Motor neuron (in vitro differentiated cells): ENCODE measurements at places on chromosomes 1 and 21. TPM values are rescaled to one million over a fixed set of nuclear protein-coding genes. Genes with fewer than 3 reads are reported as not detected.

DNA sequence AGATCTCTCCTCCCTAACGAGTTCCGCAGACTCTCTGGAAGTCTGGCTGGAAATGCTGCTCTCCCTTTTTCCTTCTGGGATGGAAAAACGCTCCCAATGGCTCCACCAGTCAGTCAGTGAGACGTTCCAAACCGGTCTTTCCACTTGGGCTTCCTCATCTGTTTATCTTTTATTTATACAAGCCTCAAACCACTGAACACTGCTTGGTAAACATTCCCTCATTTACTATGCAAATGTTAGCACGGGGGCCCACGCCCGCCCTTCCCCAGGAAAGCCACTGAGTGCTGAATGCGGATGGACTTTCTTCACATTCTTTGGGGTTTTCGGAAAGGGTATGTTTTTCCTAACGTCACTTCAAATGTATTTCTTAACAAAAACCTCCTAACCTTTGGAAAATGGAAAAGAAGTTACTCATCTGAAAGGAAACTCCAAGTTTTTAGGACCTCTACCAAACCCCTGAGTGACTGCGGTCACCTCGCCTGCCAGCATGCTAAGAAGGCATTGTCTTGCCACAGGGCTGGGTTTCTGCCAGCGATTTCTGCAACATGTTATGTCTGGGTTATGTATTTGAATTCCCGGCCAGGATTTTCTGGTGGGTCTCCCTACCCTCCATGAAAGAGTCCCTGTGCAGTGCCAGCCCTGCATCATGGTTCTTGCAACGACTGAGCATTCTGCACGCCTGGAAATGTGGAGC, 14.0 kb upstream of the UMODL1 start:
- no peak for ATAC-seq

DNA sequence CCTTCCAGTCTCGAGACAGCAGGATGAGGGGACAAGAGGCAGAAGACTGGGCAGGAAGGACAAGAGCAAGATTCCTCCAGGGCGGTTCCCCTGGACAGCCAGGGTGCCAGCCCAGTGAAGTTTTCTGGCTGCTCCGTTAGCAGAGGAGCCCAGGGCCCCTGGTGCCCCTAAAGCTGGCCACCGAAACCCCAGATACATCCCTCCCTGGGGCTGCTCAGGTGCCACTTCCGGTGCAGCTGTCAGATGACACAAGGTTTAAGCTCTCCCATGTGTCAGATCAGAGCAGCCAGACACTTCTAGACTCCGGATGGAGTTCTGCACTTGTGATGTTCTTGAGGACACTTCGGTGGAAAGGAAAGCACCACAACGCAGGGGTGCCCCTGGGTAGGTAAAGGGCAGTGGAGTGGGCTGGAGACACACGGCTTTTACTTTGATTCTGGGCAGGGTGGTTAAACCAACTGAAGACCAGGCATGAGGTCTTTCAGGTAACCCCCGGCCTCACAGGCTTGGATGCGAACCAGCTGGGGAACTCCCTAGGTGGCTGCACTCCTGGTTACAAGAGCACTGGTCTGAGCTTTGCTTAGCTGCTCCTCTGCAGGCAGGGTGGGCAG, 85.7 kb downstream of the ITPKB start:
- ATAC-seq: no peak

DNA sequence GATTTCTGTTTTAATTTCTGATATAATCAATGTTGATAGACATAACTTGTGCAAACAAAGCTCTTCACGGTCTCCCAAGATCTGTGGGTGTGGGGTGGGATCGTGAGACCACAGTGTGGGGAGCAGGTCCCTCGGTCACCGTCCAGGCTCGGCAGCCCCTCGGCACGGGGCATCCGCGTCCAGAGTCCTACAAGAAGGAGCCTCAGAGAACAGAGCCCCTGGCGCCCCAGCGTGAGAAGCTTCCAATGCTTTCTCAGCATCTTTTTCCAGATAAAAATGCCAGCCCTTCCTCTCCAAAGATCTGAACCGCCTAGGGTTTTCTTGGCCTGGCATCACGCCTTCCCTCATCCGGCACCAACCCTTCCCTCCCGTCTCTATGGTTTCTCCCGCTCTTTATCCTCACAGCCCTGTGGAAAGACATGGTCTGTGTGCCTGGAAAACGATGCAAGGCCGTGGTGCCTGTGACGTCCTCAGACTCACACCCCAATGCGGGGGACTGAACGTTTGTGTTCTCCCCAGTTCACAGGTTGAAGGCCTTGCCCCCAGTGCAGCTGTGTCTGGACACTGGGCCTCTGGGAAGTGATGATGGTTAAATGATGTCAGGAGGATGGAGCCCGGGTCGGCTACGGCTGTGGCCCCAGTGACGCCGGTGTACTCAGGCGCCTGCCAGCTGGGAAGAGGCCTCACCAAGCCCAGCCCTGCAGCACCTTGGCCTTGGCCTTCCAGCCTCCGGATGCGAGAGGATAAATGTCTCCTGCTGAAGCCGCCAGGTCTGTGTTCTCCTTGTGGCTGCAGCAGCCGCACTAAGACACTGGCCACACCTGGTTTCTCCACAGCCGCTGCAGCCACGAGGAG, 45.9 kb upstream of the COL6A2 start:
- ATAC-seq: no peak

DNA sequence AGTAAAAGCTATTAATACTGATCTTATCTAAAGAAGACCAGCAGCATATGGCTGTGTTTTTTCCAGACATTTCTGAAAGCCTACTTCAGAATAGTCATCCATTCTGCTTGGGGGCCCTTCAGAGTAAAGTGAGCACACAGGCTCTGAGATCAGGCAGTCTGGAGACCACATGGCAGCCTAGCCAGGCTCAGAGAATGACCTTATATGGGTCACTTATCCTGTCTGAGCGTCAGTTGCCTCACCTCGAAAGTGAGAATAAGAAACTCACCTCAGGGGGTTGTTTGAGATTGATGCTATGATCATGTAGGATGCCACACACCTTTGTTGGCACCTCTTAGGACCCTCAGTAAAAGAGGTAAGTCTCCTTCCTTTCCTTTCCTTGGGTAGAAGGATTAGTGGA, 270.4 kb downstream of the GRIK1 start:
- no peak for ATAC-seq

The S100A10 gene
- 0.73 and 1.00 TPM in 2 replicates for total RNA-seq

The BTBD8 gene
- total RNA-seq: 42.3 and 43.5 TPM in 2 replicates

The DCAF8 gene
- total RNA-seq: 147 and 163 TPM in 2 replicates
